GM13977 (cell line): ENCODE measurements at places on chromosomes 5 and 9.

DNA sequence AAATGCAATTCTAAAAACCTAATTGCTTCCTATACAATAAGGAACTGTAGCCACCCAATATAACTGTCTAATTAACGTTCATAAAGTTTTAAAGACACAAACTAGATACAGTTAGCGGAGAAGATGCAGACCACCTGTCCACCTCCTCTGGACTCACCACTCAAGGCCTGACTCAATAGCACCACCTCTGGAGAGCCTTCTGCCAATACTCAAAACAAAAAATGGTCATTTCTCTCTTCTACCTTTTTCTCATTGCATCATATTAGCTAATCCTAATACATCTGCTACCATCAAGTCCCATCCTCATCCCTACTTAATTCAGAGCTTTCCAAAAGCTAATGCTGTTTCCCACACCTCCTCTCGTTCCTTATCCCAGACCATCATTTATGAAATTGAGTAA, 159.9 kb downstream of the MLLT3 start:
- no peak for DNase-seq

DNA sequence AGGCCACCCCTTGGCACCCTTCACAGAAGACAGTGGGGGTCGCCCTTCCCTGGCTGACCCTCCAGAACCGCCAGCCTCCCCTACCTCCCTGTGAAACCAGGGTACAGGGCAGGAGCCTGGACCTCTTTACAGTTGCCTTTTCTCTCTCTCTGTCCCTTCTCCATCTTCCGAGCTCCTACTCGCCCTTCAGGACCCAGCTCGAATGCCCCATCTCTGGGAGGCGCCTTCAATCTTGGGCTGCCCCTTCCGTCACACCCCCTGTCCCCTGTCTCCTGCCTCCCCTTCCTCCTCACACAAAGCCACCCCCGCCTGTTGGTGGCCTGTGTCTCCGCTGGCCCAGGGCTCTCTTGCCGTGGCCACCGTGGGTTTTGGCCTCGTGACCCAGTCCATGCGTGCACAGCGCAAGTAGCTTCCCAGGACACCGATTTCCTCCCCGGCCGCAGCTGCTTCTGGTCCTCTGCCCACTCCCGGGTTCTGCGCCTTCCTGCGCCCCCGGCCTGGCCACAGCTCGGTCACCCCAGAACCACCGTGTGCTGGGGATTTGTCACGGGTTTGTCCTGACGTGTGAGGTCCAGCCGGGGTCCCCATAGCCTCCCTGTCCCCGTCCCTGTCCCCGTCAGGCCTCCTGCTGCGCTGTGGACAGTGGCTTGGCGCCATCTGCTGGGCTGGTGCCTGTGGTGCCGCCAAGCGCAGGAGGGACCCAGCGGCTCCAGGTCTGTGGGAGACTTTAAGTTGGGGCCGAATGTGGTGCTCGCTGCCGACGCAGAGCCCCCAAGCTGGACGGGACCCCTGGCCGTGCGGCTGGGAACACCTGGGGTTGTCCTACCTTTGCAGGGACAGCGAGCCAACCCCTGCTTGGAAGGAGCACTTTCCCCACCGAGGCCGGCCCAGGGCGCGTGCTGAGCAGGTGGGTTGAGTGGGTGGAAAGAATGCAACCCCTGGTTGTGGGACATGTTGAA, 4.0 kb upstream of the TMEM250 start:
- peak; percentile 88 for DNase-seq

GRCh38 chr9:134150557-134151214, 13.7 kb downstream of the RNU6ATAC start:
- DNase-seq, result no peak

DNA sequence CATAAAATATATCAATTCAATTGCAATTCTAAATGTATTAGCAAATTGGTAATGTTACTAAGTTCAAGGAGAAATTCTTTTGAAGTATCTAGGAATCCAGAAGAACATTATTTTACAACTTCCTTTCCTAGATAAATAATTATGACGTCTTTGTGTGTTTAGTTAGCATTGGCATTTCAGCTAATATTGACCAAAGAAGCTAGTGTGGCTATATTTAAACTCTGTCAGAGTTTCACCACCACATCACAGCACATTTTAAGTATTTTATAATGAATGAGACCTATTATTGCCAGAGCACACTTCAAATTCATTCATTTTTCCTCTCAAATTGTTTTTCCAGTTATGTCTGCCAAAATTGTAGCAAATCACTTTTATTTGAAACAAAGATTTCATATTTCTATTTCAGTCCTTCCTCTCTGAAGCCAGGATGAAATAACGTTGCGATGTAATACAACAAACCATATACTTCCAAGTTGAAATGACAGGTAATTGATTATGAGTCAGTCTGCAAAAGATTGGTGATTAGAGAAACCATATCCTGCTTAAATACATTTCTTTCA, 18.9 kb downstream of the PLK2 start:
- DNase-seq, result no peak

GRCh38 chr5:131945551-131946168, at the start of gene MEIKIN:
Gene MEIKIN (minus strand): TSS chr5:131945663. CDS start chr5:131945505, 158 bp downstream.
- no peak for DNase-seq

DNA sequence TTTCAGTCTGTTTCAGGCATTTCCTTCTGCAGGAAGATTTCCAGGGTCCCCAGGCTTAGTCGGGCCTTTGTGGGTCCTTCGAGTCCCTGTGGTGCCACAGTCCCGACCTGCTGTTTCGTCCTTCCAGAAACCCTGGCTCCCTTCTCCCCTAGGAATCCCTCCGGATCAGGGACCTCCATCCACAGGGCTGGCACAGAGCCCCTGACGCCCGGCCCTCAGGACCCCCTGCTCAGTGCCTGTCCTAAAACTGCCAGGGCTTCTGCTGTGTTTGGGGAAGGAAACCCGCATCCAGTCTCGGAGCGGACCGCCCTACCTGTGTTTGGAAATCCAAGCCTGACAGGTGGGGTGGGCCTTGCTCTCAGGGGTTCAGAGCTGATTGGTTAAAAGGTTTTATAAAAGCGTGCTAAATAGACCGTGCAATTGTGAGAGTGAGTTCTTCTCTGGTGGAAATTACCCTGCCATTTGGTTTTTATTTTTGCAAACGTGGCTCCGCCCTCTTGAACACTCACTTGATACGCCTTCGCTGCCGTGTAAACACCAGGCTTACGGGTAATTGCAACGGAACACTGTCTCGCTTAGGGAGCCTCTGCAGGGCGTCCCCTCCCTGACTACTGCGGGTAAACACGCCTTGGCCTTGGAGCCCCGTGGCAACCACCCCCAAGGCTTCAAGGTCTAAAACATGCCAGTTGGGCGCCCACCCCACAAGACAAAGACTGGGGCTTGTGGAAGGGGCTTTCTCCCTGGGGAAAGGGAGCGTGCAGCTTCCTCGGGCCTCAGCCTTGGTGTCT, 121.2 kb downstream of the PHF2 start:
- no peak for DNase-seq

DNA sequence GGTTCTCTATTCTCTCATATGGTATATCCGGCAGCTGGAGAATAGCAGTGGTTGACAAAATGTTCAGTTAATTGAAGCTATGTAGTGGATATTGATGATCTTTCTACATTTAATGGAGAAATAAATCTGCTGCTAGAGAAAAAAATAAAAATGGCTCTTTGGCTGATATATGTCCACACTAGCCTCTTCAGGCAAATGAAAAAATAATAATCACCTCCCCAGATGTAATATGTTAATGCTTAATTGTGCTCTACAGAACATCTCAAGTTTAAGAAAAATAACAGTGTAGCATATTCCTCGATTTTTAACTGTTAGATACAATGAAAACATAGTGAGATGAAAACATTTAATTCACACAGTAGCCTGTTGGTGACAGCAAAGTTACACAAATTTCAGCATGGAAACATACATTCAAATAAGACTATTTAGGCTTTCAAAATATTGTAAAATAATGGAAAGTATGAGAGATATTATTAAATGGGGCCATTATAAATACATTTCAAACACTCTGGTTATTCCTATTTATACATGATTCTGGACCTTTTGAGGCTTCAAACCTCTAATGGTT, 543.0 kb downstream of the MAT2B start:
- DNase-seq, result no peak

- DNase-seq, result no peak
These were observed 18.1 kb upstream of the GPX3 start for GRCh38 chr5:151002250-151002649.

- peak; percentile 26 for DNase-seq
These were observed 11.0 kb downstream of the CCDC152 start for GRCh38 chr5:42767491-42768105.

DNA sequence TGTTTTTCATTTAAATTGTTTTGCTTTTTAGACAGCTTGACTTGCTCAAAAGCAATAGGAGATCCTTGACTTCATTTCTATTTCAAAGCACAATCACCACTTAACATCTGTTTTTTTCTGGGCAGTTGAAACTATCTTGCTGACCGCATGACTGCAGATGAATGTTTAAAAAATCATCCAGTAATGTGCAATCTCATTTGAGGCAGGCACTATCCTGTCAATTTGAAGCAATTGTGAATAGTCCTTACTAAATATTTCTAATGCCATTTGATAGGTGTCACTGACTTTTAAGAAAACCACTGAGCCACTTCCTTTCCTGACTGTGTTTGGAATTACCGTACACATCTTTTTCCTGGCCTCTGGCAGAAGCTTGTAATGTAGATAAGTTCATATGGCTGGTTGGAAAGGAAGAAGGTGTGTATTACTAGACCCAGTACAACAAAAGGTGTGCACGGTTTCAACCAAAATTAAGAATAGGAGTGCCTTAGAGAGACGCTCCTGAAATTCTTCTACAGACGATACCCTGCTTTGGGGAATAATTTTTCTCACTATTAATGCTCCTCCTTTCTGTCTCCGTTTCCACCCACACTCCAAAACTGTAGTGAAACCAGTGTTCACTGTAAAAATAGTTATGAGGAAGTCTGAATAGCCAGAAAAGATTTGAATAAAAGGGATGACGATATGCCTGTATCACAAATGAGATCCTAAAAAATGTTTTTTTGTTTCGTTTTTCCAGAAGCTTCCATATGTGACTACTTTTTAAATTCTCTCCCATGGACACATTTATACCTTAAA, 136.7 kb upstream of the MOCS2 start:
- DNase-seq, result no peak

DNA sequence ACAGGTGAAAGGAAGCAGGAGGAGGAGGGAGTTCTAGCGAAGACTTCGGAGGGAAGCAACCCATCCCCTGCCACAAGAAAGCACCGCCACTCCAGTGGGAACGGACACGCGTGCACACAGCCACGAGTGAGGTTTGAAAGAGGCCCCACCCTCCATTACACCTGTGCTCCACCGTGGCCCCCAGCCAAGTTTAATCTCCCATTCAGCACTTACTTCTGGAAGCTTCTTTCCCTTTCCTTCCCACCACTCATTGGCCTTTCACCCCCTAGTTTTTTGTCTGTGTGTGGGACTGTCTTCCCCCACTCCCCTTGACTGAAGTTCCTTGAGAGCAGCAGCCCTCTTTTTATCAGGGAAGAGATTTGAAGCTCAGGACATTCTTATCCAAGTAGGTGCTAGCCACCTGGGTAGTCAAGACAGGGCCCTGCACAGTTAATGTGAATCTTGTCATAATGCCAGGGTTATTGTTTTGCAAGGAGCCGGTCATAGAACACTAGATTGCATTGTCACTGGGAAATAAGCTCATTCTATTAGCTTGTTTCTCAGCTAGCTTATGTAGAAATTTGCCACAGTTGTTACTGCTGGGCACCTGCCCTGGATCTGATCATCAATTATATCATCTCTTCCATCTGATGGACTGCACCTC, 256.0 kb downstream of the DOCK8 start:
- DNase-seq, result peak; percentile 7

GRCh38 chr9:137048655-137049543, 2.9 kb upstream of the NPDC1 start:
- DNase-seq, result no peak

- DNase-seq, result no peak
These were observed 571.1 kb upstream of the ZNF608 start for GRCh38 chr5:125317536-125317995.

- DNase-seq, result no peak
These were observed 133.3 kb upstream of the HAND1 start for GRCh38 chr5:154611341-154611767.

DNA sequence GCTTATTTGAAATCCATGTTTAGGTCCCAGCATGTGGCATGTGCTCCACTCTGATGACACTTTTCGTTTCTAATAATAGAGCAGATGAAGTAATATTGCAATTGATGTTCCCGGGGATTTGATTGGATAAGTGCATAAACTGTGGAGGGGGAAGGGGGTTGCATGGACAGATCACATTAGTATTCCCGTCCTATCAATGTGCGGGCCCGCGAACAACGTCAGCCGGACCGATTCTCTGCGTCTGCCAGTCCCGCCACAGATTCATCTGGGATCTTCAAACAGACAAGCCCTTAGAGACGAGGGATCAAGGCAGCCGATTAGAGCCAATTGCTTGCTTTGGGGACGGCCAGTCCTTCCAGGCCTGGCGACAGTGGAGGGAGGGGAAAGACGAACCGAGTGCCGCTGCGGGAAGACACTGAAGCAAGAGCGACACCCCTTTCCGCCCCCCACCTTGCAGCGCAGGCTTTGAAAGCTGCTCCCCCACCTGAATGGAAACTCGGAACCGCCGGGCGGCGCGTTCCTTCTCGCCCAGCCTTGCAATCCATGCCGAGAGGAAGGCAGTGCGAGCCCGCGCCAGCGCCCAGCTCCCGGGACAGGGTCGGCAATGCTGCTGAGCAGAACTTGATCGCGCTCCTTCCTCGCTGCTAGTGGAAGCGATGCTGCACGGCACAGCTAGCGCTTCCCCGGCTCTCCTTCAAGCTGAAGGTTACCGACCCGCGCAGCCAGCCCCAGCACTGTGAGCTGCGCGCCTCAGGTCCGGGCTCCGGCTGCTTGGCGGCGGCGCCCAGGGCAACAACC, at the start of gene RGS7BP:
TSS of gene RGS7BP (plus strand) at position 247 of the 798 bp plus-strand sequence. CDS start 610 bp downstream, outside the sequence.
- DNase-seq, result peak; percentile 16

GRCh38 chr5:133779828-133780475, 167.6 kb upstream of the FSTL4 start:
- no peak for DNase-seq

- no peak for DNase-seq
These were observed 11.8 kb upstream of the ACTBL2 start for GRCh38 chr5:57494104-57495098.

GRCh38 chr5:144659634-144660227, 489.1 kb downstream of the KCTD16 start:
- DNase-seq, result no peak

- no peak for DNase-seq
These were observed 3.1 kb downstream of the TSPAN17 start for GRCh38 chr5:176650354-176650884.

- no peak for DNase-seq
These were observed 27.3 kb downstream of the FOXE1 start for GRCh38 chr9:97880336-97880735.
